Stimulated activated CD8-positive, alpha-beta memory T cell treated with anti-CD3 and anti-CD28 coated beads, Interleukin-2, amount 100 ng/mL, for 48 hours (primary cell): ENCODE measurements at places on chromosomes 3 and 15.

- DNase-seq = no peak
These were observed 320.4 kb upstream of the RASGRP1 start for GRCh38 chr15:38885001-38885400.

DNA sequence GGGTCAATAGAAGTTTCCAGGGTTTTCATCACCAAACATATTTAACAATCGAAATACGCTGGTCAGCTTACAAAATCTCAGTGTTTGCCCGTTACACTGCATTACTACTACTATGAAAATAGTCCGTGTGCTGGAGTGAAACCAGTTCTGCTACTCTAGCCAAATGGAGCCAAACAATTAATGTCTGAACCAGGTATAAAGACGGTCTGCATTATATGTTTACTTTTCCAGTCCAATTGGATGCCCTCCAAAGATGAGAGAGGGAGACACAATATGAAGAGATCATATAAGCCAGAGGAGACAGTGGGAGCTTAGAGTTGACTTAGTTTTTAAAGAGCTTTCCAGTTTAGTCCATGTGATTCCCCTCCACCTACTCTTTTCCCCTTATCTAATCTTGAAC is 6.3 kb upstream of the DUT start:
- no peak for DNase-seq

DNA sequence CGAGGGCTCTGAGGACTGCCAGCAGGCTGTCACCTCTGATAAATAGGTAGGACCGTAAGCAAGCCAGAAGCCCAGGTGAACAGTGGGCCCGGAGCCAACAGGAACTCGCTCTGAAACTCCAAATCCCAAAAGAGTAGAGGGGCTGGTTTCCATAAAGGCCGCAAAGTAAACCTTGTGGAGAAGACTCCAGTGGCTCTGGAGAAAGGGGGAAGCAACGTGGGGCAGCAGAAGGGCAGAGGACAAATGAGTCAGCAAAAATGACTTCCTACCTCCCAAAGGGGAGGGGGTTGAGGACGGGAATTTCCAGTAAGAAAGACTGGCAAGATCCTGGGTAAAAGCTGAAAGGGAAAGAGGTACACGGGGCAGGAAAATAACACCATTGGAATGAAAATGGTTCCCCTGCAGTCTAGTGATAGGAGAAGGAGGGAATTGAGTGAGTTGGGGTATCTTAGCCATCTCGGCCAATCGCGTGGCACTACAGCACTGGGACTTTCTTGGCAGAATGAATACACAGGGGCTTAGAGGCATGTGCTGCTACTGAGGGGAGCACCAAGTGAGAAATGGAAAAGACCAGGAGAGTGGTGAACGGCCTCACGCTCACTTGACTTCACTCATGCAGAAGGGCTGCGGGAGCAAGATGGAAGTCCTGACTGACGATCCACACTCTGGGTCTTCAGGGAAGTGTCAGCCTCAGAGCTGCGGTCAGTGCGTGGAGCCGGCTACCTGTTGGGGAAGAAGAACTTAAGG is 33.2 kb downstream of the BMF start:
- no peak for DNase-seq

- DNase-seq = no peak
These were observed 106.4 kb downstream of the PTPRG start for GRCh38 chr3:61667814-61668213.

DNA sequence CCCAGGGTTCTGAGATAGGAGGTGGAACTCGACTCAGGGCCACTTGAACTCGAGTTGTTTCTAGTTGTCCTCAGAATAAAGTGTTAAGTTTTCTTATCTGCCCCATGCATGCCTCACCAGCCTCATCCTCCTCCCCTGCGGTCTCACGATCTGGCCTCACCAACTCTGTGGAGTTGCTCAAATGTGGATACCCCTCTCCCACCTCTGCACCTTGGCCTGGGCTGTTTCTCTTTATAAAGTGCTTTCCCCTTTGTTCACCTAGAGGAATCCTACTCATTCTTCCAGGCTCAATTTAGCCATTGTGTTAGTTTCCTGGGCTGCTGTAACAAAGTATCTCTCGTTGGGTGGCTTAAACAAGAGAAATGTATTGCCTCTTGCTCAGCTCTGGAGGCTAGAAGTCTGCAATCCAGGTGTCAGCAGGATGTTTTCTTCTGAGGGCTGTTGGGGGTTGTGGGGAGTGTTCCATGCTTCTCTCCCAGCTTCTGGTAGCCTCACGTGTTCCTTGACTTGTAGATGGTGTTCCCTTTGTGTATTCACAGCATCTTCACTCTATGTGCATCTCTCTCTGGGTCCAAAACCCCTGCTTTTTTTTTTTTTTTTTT is 100.7 kb downstream of the MEX3B start:
- no peak for DNase-seq

DNA sequence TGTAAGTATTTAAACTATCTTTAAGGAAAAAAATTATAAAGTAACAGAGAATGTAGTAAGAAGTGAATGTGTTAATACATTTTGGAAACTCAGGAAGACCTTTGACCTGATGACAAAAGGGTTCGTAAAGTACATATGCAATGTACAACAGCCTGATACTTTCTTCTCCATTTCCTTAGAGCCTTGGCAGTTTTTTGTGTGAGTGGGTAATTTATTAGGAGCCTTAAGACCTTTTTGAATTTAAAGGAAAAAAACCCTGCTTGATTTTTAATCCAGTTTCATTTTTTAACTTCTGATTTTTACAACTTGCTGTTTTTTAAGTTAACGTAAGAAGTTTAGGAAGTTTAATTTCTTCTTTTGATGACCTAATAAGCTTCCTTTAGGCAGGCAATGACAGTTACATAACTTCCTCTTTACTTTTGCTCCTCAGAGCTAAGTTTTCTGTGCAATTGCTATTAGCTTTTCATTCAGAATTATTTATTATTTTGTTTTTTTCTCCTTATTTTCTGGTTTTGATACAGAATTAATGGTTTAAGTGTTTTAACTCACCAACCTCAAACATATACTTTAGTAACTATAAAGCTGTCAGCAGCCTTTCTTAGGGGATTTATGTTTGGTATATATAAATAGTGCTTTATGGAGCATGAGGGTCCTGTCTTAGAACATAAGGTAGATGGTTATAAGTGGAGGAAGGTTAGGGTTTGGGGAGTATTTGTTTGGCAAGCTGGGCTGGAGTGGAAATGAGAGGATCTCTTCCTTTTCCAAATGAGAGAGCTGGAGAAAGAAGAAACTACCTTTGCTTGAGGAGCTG is 35.2 kb downstream of the ARMC8 start:
- no peak for DNase-seq

- no peak for DNase-seq
These were observed 74.2 kb downstream of the PLSCR2 start for GRCh38 chr3:146395164-146395563.

- no peak for DNase-seq
These were observed 958.7 kb downstream of the AGBL1 start for GRCh38 chr15:87038404-87038803.

DNA sequence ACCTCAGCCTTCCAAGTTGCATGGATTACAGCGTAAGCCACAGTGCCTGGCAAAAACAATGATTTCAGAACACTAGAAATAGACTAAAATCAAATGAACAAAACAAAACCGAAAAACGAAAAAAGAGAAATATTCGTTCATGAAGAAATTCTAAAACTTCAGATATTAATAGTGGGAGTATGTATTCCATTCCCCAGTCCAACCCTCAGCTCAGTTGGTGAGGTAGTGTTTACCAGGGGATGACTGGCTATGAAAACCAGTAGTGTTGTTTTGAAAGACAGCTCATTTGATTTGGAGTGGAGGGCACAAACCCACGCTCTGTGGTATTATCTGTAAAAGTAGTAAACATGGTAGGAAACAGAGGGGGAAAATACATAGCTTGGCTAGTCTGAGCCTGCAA is 6.8 kb upstream of the SNRK start:
- DNase-seq = no peak

- no peak for DNase-seq
These were observed 59.5 kb downstream of the MINDY2 start for GRCh38 chr15:58830556-58830955.

DNA sequence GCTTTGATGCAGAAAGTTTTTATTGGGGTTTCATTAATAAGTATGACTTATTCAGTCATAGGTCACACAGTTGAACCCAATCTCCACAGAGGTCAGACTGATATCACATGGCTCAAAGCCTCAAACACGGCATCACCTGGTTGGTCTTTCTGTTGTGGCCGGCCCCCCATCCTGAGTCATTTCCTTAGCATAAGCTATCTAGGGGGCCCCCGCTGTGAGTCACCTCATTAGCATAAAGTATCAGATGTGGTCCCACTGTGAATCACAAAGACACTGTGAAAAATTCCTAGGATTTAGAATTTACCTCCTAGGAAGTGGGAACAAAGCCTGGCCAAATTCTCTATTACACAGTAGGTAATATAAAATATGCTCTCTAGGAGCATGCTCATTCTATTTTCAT is 502.2 kb downstream of the PYDC2 start:
- no peak for DNase-seq

- no peak for DNase-seq
These were observed 233.5 kb downstream of the MEIS2 start for GRCh38 chr15:36866896-36867295.

- DNase-seq = no peak
These were observed 3.1 kb downstream of the MYRIP start for GRCh38 chr3:39812537-39812936.

DNA sequence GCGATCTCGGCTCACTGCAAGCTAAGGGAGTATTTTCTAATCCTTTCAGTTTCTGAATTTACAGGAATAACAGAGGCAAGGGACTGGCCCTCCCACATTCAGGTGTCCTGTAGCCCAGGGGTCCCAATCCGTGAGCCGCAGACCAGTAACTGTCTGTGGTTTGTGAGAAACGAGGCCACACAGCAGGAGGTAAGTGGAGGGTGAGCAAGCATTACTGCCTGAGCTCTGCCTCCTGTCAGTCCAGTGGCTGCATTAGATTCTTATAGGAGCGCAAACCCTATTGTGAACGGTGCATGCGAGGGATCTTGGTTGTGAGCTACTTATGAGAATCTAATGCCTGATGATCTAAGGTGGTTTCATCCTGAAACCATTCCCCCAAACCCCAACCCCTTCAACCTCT is 5.0 kb upstream of the IL17RC start:
- DNase-seq = no peak

GRCh38 chr3:132822266-132822665 is 100.1 kb upstream of the NPHP3 start:
- DNase-seq = no peak

DNA sequence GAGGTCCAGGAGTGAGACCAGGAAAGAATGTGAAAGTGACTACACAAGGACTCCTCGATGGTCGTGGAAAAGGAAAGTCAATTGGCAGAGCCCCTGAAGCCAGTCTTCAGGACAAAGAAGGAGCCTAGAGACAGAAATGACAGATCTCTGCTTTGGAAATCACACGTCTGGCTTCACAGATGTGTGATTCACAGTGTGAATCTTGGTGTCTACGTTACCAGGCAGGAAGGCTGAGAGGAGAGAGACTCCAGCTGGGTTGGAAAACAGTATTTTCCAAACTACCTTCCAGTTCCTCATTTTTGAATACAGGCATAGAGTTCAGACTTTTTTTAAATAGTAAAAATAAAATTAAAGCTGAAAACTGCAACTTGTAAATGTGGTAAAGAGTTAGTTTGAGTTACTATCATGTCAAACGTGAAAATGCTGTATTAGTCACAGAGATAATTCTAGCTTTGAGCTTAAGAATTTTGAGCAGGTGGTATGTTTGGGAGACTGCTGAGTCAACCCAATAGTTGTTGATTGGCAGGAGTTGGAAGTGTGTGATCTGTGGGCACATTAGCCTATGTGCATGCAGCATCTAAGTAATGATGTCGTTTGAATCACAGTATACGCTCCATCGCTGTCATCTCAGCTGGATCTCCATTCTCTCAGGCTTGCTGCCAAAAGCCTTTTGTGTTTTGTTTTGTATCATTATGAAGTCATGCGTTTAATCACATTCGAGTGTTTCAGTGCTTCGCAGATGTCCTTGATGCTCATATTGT is 6.0 kb downstream of the CCR2 start:
- no peak for DNase-seq

DNA sequence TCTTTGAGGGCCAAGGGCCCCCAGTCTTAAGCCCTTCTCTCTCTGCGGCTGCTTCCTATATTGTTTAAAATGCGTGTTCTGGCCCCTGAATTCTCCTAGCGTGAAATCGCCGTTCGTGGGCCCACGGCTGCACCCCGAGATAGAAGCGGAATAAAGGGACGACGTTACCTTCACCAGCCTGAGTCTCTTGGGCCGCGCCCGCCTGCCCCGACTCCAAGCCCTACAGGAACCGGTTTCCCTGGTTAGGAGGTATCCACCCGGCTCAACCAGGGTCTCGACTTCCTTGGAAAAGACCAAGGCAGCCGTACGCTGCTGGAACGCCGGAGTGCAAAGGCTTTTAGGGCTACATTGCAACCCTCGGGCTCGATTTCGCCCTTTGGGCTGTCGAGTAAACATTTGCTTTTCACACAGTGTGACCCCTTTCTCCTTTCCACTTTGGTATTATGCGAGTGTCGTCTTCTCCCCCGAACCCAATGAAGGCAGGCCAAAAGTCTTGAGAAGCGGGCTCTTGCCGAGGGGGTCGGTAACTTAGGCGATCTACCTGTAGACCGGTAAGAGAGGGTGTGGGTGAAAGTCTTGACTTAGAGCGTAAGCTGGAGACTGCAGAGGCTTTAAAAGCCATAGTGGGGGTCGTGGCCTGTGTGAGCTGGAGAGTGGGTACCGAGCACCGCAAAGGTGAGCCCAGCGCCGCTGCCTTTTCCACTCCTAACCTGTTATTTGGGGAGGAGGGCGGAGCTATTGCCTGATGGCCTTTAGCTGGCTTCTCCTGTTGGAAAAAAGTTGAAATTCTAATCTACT is 2.0 kb downstream of the TRIM71 start:
- no peak for DNase-seq

- DNase-seq = peak; percentile 45
These were observed 408 bp downstream of the WDR82 start for GRCh38 chr3:52277972-52278509.

DNA sequence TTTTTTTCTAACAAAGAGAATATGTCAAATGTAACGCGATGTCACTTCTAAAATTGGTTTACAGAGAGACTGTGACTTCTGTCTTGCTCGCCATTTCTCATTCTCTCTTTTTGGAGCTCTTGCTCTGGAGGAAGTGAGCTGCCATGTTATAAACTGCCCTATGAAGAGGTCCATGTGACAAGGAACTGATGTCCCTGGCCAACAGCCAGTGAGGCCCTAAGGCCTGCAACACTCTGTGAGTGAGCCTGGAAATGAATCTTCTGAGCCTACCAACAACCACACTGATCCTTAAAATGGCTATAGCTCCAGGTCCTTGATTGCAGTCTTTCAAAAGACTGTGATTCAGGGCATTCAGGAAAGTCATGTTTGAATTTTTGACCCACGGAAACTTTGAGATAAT is 49.9 kb downstream of the NMD3 start:
- DNase-seq = no peak

DNA sequence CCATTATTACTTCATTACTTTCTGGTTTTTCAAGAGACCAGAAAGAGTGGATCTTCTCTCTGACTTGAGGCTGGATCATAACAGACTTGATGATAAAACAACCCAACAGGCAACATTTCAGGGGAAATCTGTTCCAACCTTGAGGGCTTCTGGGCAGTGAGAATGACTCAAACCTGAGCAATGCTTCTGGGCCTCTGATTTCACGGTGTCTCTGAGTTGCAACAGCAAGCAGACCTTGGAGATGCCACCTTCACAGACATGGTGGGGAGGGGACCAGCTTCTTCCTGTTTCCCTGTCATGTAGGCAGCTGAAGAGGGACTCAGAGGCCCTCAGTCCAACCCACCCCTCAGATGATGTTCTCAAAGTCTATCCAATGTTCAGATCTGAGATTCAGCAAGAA is 104.0 kb downstream of the ABHD5 start:
- no peak for DNase-seq

GRCh38 chr3:120497336-120497735 is 46.5 kb upstream of the FSTL1 start:
- DNase-seq = no peak
